Stimulated activated CD4-positive, alpha-beta T cell treated with anti-CD3 and anti-CD28 coated beads, TNF-alpha, amount 100 ng/mL, for 1 hour (primary cell): ENCODE measurements at places on chromosomes 1 and 21.

- no peak for DNase-seq
Observed at GRCh38 chr1:180033390-180033789, 78.8 kb downstream of the CEP350 start.

DNA sequence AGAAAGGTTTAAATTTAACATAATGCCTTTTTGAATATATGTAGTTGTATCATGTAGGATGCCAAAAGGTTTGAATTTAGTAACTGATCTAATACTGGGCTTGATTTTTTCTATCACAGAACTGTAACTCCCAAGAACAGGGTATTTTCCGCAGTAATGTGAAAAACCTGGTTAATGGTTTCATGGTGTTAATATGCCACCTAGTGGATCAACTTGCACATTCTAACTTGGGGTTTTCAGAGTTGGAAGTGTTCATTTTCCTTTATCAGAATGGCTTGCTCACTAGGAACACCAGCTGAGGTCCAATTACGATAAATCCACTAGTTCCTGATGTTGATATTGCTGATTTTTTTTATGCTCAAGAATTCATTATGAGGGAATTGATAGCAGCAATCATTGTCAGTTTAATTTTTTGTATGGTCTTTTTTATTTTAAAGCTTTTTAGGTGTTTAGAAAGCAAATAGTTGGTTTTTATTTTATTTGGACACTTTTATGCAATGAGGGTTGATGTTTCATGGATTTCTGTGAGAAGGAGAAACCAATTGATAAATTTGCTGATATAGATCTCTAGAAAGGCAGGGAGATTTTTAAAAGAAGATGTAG is 157.2 kb downstream of the PLA2G4A start:
- DNase-seq = no peak

GRCh38 chr1:116033322-116033721 is 57.0 kb downstream of the SLC22A15 start:
- no peak for DNase-seq

DNA sequence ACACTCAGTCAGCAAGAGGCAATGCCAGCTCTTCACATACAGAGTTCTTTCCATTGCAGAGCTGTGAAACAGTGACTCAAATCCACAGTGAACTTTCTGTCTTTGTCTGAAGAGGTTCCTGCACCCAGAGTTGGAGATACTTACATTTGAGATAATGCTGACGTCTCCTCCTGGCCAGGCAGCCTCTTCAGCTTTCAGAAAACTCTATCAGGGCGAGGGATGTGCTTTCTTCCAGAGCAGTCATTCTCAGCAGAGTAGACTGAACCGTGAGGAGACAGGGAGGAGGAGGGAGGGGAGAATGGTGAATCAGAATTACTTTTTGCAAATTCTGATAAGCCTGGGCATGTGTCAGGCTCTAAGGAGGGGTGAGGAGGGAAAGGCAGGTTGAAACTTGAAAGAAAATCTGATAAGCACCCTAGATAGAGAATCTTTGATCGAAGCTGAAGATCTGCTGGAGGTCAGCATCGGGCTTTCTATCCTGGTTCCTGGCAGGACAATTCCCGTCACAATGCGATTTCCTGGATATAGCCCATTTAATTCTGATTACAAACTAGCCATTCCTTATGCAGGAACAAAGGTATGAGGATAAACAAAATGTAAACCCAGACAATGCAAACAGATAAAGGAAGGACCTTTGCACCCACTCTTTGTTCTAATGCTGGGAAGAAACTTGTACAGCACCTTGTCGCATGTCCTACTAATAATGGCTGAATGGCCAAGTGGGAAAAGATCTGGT is 18.9 kb upstream of the NID1 start:
- no peak for DNase-seq
